CD4-positive, alpha-beta T cell treated with Interleukin-2 at 100 ng/mL for 4 hours (primary cell): ENCODE measurements at places on chromosomes 2 and 18.

GRCh38 chr18:5288517-5288935, 7.0 kb downstream of the ZBTB14 start:
- no peak for DNase-seq

- no peak for DNase-seq
These were observed 36.4 kb upstream of the GAREM2 start for GRCh38 chr2:26136451-26136850.

DNA sequence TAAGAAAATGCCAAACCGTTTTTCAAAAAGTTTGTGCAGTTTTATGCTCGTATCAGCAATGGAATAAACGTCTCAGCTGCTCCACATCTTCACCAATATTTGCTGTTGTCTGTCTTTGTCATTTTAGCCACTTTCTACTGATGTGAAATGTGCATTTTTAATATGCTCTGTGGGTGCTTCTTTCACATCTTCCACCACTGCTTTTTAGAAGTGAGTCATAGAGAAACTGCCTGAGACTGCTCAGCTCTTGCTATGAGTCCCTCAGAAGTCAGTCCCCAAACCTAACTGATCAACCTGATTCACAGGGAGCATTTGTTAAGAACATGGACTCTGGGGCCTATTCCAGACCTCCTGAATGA, 41.0 kb upstream of the EPC2 start:
- DNase-seq: no peak

DNA sequence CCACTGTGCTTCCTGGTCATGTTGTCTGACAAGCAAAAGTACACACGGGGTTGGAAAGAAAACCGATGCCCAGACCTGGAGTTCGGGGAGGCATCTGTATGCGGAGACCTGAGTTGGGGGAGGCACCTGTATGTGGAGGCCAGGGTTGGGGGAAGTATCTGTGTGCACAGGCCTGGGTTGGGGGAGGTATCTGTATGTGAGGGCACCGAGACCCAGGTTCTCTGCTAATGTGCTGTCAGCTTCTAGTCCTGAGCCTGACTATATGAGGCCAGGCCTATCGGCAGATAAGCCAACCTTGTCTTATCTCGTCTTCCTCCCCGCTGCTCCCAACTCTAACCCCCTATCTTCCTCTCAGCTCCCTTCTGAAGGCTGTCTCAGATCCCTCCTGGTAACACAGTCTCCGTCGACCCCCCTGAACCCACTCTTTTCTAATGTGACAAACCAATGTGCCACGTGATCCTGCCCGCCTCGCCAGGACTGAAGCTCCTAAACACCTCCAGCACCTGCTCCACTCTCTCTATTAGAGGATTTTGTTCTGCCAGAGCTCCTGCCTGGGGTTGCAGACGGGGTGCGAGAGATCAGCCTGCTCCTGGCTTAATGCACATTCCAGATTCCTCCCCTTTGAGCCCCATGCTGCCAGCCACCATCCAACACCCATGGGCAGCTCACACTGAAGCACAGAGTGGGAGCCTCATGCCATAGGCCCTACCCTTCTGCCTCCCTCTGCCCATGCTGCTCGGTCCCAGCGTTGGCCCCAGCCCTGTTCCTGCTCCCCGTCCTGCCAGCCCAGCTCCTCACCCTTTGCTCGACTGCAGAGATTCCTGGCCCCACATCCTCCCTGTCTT, 188.4 kb downstream of the SH3BP4 start:
- DNase-seq: no peak

- no peak for DNase-seq
These were observed 137.0 kb downstream of the BCL11A start for GRCh38 chr2:60416221-60417008.

DNA sequence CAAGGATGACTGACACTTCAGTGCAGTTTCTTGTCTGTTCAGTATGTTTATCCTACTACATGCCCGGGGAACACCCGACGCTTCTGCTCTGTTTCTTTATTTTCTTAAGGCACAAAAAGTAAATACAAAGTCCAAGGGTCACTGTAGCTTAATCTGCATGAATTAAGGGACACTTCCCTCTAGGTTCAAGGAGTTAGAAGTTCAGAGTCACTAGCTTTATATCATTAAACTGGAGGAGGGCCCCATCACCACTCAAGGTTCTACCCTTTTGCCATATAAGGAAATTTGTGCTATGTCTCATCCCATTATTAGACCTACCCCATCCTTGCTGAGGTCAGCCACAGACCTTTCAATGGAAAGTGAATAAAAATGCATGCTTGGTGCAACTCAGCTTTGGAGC, 27.6 kb upstream of the RMDN2 start:
- DNase-seq: no peak

DNA sequence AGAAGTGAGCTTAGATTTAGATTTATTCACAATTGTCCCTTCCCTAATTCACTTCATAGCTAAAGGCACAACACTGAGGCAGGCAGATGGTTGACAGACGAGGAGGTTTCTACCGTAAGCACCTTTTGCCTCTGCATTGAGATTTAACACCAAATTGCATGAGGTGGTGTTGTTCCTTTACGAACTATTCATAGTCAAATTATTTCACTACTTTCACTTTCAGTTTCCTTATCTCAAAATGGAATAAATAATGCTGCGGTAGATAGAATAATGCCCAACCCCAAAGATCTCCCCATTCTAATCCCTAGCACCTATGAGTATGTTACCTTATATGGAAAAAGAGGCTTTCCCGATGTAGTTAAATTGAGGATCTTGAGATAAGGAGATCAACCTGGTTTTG, 58.9 kb upstream of the LINC00305 start:
- DNase-seq: no peak
